ENCODE measurements at places on chromosomes 16 and 17.

- DNase-seq = no peak
These were observed 32.2 kb downstream of the TEX2 start for GRCh38 chr17:64230791-64231408.

GRCh38 chr17:51184124-51184523 lies 17.9 kb downstream of the NME2 start:
- DNase-seq = no peak

GRCh38 chr17:29119265-29119664 lies 60.9 kb downstream of the MYO18A start:
- DNase-seq = no peak

- DNase-seq = no peak
These were observed 8.3 kb downstream of the CNTNAP1 start for GRCh38 chr17:42690596-42690995.

DNA sequence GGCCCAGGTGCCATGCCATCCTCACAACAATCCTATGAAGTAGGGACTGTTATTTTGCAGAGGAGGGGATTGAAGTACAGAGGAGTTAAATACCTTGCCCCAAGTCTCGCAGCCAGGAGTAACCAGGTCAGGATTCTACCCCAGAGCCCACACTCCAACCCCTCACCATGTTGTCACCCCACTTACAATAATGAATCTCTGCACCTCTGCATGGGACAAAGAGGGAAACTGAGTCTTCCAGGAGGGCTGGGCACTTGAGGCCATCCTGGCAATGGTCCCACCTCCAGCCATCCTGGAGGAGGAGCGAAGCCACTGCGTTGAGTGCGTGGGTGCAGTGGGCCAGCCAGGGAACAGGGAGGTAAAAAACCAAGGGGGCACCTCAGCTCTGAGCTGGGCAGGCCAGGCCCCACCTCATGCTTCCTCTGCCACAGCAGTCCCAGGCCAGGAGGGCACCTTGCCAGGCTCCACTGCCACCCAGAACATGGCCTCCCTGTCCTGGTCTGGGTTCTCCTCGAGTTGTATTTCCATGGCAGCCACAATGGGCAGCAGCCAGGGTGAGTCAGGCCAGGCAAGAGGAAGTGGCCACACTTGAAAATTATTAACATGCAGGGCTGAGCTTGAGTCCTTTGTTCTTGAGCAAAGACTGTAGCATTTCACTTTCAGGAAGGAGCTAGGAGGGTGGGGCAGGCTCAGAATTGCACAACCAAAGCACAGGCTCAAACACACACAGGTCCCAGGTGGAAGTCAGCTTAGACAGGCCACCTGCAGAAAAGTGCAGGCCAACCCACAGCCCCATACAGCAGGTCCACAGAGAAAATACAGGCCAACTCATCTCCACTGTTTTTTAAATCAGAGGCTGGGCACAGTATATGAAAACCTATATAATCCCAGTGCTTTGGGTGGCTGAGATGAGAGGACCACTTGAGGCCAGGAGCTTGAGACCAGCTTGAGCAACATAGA lies 52.1 kb downstream of the CUEDC1 start:
- no peak for DNase-seq

GRCh38 chr17:28056276-28056620 lies 13.8 kb downstream of the NLK start:
- DNase-seq = no peak

DNA sequence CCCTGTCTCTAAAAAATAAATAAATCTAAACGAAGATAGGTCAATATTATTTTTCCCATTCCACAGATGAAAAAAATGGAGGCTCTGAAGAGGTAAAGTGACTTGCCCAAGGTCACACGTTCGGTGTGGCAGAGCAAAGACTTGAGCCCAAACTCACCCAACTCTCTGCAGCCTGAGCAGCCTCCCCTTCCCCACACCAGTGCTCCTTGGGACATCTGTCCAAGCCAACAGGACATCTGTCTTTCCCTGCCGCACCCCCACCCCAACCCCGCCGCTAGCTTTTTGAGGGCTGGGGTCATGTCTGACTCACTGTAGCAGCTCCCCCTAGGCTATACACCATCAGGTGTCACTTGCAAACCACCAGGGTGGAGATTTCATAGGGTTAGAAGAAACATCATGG lies 5.2 kb upstream of the BEAN1 start:
- DNase-seq = no peak

GRCh38 chr16:77945126-77945525 lies 77.2 kb upstream of the CLEC3A start:
- DNase-seq = no peak

GRCh38 chr16:720990-721764 lies at the start of gene ANTKMT:
ANTKMT (plus strand) TSS chr16:721146; CDS start chr16:721275, 129 bp downstream.
- peak; percentile 48 for DNase-seq

DNA sequence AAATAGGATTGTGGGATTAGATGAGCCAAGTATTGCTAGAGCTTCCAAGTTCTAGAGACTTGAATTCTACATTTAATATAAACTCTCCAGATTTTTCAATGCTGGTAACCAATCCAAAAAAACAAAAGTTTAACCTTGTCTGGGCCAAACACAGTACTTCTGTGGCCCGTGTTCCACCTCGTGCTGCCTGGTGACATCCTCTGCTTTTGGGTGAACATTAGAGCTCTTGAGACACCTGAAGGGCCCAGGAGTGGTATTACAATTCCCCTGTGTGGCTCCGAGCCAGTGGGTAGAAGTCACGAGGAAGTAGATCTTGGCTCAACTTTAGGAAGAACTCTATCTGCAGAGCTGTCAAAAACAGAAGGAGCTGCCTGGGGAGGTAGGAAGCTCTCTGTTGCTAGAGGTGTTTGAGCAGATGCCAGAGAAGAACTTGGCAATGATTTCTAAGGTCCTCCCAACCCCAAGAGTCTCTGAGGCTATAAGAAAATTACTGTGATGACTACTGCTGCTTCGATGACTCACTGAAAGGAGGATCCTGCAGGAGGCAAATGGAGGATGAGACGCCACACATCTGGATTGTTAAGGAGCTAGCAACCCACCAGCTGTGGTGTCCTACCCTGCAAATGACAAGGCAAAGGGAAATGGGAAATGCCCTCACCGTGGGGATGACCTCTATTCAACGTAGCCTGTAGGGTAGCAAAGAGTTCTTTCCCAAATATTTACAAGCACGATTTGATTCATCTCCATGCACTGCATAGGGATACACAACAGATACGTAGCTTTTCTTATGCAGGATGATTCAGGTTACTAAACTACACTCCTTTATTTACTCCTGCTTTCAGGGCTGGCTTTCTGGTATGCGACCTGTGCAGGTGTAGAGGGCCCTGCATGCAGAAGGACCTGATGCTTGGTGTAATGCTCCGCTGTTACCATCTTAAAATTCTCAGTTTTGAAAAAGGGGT lies 45.8 kb upstream of the GAS7 start:
- no peak for DNase-seq

DNA sequence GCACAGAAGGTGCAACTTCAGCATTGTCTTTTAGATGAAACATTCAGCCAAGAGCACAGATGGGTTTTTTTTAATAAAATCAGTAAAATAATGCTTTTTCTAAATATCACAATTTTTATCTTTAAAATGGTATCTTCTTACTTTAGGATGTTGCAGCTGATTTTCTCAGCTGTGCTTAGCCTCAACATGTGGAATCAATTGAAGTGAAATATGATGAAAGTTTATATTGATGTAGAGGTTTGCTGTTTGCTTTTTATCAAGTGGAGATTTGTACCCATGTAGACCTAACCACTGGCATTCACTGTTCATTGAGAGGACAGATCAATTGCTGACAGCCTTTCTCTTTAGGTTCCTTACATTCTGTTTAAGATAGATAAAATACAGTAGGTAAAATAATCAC lies 107.8 kb downstream of the CYB561 start:
- DNase-seq = no peak

DNA sequence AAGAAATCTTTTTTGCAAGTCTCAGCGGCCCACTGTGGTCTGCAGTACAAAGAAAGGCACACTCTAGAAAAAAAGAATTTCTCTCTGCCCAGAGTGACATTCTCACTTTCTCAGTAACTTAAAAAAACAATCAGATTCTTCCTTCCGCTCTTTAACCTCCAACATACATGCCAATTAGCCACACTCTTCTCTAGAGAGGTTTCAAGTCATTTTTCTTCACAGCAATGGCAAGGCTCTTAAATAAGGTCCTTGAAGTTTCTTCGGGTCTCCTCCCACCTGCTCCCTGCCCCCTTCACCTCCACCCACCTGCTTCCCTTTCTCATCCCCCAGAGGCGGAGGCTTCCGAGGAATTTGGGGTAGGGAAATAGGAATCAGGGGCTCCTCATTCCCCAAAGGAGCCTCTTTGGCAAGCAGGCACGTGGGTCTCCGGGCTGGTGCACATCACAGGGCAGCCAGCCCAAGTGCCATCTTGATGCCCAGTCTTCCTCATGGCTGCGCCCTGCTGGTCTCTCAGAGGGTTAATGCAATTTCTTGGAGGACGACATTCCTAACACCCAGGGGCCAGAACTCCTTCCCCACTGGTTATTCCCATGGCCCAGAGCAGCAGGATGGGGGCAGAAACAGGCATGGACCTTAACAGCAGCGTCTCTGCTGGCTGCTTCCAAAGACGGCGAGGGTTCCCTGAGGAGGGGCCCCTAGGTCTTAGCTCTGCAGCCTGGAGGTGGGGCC lies 855 bp upstream of the MEOX1 start:
- DNase-seq = no peak

DNA sequence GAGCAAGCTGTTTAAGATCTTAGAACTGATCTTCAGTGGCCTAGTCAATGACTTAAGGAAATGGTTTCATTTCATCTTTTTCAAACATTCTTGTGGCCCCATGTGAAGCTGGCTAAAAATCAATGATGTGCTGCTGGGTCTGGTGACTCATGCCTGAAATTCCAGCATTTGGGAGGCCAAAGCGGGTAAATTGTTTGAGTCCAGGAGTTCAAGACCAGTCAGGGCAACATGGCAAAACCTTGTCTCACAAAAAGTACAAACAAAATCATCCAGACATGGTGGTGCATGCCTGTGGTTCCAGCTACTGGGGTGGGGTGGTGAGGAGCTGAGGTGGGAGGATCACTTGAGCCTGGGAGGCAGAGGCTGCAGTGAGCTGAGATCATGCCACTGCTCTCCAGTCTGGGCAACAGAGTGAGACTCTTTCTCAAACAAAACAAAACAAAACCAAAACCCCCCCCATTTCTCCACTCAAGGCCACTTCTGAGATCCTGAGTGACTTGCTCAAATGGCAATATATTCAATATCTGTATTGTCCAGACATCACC lies 17.4 kb upstream of the COL1A1 start:
- no peak for DNase-seq

DNA sequence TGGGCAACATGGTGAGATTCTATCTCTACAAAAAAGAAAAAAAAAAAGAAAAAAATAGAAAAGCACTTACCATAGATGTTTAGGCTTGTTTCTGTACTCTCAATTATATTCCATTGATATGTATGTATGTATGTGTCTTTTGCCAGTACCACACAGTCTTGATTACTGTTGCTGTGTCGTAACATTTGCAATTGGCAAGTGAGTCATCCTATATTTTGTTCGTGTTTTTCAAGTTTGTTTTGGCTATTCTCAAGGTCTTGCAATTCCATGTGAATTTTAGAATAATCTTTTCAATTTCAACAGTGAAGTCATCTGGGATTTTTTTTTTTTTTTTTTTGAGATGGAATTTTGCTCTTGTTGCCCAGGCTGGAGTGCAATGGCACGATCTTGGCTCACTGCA lies 19.3 kb downstream of the SPECC1 start:
- no peak for DNase-seq

DNA sequence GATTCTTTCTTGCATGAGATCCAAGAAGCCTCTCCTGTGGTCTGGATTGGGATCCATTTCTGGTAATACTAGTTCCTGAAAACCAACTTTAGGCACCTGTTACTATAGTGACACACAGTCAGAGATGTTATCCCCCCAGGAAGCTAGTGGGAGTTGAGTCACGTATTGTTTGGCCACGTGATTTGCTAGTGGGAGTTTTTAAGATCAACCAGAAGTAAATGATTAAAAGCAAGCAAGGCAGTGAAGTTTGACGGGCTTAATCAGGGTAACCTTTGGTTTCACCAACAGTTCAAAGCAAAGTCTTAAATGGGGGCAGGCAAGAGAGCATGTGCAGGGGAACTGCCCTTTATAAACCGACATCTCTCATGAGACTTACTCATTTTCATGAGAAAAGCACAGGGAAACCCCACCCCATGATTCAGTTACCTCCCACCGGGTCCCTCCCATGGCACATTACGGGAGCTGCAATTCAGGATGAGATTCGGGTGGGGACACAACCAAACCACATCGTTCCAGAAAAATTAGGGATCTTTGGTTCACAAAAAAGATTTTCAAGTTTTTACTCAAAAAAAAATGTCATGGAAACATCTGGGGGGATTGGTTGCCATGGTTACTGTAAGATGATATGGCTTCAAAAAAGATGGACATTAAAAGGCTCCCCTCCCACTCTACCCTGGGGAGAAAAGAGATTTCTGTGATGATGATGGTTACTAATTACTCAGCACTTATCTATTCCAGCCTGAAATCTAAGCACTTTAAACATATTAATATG lies 483.1 kb upstream of the ERCC4 start:
- no peak for DNase-seq

- DNase-seq = no peak
These were observed 12.7 kb downstream of the CASKIN1 start for GRCh38 chr16:2183671-2184070.

- no peak for DNase-seq
These were observed 3.3 kb upstream of the SBK1 start for GRCh38 chr16:28289048-28289447.

- DNase-seq = no peak
These were observed 8.0 kb upstream of the GINS2 start for GRCh38 chr16:85696781-85697180.

- DNase-seq = no peak
These were observed 31.9 kb upstream of the RNPS1 start for GRCh38 chr16:2299915-2300192.

GRCh38 chr17:78485290-78486168 lies 91.7 kb downstream of the DNAH17 start:
- DNase-seq = no peak

- DNase-seq = no peak
These were observed 15.5 kb downstream of the NFAT5 start for GRCh38 chr16:69581297-69581696.

GRCh38 chr16:515175-515938 lies 12.2 kb upstream of the CAPN15 start:
- no peak for DNase-seq

DNA sequence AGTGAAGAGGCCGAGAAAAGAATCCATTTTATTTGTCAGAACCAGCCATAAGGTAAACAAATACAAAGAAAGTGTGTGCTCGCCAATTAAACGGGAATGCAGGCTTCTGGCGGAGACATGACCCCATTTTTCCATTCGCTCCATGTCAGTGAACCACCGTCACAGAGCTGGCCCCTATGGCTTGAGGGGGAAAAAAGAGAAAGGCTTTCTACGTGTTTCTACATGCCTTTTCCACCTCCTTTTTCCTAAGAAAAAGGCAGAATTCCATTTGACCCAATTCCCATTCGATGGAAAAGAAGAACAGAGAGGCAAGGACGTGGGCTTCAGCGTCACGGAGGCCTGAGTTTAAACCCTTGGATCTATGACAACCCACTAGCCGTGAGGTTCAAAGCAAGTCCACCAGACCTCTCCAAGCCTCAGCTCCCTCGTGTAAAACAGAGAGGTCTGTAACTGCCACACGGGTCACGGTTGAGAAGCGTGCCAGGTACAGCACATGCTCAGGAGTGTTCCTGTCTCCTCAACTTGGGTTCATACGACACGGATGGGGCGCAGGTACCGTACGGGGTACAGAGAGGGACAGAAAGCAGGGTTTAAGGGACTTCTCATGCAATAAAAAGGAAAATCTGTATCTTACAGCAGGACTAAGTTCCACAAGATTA lies 91.9 kb downstream of the NXN start:
- no peak for DNase-seq

GRCh38 chr16:66996324-66996982 lies 8.1 kb downstream of the CES4A start:
- DNase-seq = no peak

GRCh38 chr16:85036236-85037049 lies 8.8 kb downstream of the KIAA0513 start:
- no peak for DNase-seq

All from NCI-H1048 (cell line).